CD4-positive, alpha-beta T cell treated with Interleukin-4 for 1 hour (primary cell): ENCODE measurements at places on chromosomes 13 and 19.

- no peak for DNase-seq
Measured at GRCh38 chr13:46192412-46192811, 10.4 kb upstream of the LCP1 start.

DNA sequence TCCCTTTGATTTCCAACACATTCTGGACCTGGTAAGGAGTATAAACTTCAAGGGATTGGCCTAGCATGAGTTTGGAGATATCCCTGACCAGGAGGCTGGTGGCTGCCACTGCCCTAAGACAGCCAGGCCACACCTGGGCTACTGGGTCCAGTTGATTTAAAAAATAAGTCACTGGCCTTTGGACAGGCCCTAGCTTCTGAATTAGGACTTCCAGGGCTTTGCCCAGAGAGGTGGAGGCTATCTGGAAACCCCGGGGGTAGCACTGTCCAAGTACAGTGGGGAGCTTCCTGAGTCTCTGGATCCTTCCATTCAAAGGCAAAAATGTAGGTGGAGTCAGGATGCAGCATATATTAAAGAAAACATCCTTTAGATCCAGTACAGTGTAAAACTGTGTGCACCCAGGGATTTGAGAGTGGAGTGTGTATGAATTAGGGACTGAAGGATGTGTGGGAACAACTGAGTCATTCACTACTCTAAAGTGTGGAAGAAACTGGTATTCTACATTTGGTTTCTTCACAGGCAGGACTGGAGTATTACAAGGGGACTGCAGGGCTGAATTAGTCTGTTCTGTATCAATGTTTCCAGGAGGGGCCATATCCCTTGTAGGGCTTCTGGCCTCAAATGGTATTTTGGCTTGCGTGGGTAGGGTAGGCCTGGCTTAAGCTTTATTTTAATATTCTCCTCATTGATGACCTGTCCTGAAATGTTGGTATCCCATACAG is 14.8 kb upstream of the FCGBP start:
- no peak for DNase-seq

DNA sequence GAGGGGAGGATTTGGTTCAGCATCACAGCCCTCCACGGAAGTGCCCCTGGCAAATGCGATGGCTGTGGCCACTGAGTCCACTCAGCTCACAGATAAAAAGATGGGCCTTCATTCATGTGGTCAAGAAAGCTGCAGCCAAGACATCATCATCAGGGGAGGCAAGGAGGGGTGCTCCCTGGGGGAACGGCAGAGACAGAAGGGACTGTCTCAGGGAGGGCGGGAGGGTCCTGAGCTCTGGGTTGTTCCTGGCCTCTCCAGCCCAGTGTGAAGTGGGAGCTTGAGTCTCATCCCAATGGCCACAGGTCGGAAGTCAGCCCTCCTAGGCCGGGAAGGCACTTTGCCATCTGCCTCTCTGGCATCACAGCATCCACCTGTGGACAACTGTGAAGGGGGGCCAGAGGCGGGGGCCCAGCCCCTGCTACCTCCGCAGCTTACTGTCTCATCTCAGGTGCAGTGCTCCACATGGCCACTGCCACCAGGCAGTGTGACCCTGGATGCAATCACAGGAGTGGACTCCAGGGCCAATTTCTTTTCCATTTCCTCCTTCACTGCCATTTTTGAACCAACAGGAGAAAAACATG is 137.8 kb upstream of the SOX1 start:
- DNase-seq, result no peak

DNA sequence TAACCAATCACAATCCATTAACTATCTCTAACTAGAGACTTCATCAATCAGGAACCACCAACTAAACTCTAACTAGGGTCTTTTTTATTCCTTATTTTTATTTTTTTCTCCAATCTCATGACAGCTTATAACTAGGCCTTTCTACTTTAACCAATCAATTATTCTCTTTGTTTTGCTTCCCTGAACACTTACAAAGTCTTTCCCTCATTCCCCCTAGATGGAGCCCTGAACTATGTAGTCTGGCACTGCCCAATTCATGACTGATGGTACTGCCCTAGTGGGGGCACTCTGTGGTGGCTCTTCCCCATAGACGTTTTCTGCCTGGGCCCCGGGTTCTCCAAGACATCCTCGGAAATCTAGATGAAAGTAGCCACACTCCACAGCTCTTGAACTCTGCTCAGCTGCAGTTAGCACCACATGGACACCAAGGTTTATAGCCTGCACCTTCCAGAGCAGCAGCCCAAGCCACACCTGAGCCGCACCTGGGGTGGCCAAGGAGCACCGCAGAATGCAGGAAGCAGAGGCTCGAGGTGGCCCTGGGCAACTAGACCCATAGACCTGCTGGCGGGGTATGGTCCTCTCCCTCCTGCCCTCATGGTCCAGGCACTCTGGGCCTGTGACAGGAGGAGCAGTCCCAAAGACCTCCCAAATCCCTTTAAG is 6.6 kb downstream of the ATP7B start:
- DNase-seq, result no peak

- DNase-seq, result no peak
Measured at GRCh38 chr13:43240278-43240677, 216.9 kb downstream of the DNAJC15 start.

DNA sequence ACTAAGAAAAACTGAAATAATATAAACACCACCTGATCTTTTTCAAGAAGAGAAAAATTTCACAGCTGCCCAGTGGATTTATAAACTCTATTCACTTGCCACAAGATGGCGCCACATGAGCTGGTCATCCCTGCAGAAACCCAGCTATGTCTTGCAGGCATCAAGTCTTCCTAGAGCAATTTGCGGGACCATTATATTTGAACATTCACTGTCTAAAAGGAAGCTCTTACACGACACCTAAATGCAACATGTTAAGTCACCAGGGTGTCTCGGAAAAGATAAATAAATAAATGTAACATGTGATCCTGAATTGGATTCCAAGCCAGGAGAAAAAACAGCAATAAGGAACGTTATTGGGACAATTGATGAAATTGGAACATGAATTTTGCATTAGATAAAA is 20.3 kb upstream of the AKT2 start:
- DNase-seq, result peak; percentile 81

- peak; percentile 30 for DNase-seq
Measured at GRCh38 chr19:17420475-17420924, 653 bp downstream of the MVB12A start.

- DNase-seq, result no peak
Measured at GRCh38 chr19:18072335-18072734, 14.4 kb downstream of the IL12RB1 start.

DNA sequence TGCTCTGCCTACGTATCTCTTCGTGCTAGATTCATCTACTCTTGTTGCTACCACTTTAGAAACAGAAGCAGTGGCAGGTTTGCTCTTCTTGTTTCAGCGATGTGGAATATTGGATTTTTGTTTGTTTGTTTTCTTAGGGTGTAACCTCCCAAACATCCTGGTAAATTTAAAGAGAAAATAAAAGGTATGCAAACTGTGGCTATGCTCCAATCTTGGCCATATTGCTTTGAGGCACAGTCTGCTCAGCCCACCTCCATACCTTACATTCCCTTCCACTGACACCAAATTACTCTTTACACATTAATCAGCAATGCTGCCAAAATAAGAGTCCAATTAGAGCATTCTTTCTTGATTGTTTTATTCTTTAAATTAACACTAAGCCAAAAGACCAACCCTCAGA is 25.2 kb upstream of the UBL3 start:
- no peak for DNase-seq

GRCh38 chr13:23859455-23859854 is 29.7 kb downstream of the MIPEP start:
- no peak for DNase-seq

DNA sequence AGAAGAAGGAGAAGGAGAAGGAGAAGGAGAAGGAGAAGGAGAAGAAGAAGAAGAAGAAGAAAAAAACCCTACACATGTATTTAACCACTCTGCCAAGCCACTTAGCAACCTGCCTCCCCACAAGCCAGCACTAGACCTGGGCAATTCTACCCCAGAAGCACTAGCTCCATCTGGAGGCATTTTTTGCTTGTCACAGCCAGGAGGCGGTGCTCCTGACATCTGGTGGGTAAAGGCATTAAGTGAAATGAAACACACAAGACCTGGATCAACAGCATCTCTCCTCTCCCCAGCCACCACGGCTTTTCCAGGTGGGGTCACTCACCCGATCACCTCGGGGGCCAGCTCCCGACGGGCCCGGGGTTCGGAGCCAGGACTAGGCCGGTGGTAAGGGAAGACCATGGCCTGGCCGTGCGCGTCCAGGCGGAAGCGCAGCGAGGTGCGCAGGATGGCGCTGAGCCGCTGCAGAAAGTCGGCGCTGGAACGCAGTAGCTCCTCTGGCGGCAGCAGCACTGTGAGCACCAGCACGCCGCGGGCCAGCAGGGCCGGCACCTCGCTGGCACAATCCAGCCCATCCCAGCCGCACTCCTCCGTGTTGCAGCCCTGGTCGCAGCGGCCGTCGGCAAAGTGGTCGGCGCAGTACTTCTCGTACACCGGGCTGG is 26.9 kb downstream of the NOTCH3 start:
- DNase-seq, result no peak

- no peak for DNase-seq
Measured at GRCh38 chr13:23673867-23674605, 103.8 kb downstream of the TNFRSF19 start.

GRCh38 chr19:5676105-5676771 is 4.1 kb downstream of the MICOS13 start:
- DNase-seq, result no peak

DNA sequence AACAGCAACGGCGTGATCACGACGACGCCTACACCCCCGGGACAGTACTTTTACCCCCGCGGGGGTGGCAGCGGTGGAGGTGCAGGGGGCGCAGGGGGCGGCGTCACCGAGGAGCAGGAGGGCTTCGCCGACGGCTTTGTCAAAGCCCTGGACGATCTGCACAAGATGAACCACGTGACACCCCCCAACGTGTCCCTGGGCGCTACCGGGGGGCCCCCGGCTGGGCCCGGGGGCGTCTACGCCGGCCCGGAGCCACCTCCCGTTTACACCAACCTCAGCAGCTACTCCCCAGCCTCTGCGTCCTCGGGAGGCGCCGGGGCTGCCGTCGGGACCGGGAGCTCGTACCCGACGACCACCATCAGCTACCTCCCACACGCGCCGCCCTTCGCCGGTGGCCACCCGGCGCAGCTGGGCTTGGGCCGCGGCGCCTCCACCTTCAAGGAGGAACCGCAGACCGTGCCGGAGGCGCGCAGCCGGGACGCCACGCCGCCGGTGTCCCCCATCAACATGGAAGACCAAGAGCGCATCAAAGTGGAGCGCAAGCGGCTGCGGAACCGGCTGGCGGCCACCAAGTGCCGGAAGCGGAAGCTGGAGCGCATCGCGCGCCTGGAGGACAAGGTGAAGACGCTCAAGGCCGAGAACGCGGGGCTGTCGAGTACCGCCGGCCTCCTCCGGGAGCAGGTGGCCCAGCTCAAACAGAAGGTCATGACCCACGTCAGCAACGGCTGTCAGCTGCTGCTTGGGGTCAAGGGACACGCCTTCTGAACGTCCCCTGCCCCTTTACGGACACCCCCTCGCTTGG is 966 bp downstream of the JUNB start:
- peak; percentile 69 for DNase-seq

- DNase-seq, result no peak
Measured at GRCh38 chr13:57123681-57124080, 17.0 kb upstream of the PRR20A start.

- DNase-seq, result peak; percentile 68
Measured at GRCh38 chr19:17205237-17206140, 9.7 kb upstream of the USE1 start.

- DNase-seq, result no peak
Measured at GRCh38 chr13:34416971-34417380, 525.1 kb upstream of the NBEA start.

DNA sequence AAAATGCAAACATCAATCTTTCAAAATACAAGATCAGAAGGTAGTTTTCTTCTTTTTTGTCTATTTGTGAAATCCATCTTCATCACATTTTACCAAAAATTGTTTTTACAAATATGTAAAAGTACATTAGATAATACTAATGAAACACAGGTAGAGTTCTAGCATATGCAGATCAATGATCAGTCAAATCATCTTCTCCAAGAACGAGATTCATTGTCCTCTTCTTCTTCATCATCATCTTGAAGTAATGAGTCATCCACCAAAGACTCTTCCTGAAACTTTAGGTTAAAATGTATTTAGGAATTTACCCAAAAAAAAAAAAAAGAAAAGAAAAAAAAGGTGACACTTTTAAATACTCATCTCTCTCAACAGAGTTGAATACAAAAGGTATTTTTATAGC is 85.6 kb downstream of the RBM26 start:
- DNase-seq, result no peak

DNA sequence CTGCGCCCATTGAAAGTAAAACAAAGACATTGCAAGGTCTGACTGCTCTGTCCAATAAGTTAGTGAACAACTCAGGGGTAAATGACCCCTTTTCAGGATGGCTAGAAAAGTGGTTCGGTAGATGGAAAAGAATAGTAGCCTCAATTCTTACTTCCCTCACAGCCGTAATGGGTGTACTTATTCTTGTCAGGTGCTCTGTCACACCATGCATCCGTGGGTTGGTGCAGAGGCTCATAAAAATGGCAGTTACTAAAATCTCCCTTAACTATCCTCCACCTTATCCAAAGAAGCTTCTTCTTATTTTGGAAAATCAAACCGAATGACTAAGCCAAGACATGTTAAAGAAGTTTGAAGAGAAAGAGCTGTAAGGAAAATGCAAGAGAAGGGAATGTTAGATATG is 31.4 kb upstream of the ZNF83 start:
- DNase-seq, result no peak

GRCh38 chr13:21231426-21231940 is 55.0 kb downstream of the MRPL57 start:
- no peak for DNase-seq

- DNase-seq, result no peak
Measured at GRCh38 chr19:7934766-7935165, 8.7 kb downstream of the TIMM44 start.
